Stimulated activated CD4-positive, alpha-beta T cell treated with anti-CD3 and anti-CD28 coated beads, Interleukin-12 subunit alpha, Interleukin-12 subunit beta, amount 100 ng/mL, for 48 hours (primary cell): ENCODE measurements at places on chromosomes 13 and 19.
A peak's percentile ranks its signal among the peaks of the same experiment; 100 is the strongest.

DNA sequence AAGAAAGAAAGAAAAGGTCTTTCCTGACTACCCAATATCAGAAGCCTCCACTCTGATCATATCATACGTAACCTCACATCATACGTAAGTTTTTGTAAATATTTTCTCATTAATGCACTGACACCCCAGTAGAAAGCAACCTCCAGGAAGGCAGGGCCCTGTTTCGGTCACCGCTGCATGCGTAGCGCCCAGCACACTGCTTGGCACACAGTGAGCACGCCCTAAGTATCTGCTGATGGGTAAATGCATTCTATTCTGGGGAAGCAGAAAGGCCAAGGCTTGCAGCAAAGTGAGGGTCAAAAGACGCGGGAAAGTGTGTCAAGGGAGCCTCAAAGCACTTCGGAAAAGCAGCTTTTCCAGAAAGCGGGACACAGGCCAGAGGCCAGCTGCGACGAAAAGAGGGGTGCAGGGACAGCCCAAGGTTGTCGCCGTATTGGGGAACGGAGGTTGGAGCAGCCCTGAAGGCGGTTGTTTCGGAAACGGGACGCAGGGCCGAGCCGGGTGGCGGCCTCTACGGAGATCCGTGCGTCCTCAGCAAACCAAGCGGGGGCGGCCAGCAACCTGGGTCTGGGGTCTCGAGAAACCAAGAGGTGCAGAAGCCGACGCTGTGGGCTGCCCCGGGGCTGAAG, 463 bp downstream of the SUGP1 start:
- no peak for DNase-seq

DNA sequence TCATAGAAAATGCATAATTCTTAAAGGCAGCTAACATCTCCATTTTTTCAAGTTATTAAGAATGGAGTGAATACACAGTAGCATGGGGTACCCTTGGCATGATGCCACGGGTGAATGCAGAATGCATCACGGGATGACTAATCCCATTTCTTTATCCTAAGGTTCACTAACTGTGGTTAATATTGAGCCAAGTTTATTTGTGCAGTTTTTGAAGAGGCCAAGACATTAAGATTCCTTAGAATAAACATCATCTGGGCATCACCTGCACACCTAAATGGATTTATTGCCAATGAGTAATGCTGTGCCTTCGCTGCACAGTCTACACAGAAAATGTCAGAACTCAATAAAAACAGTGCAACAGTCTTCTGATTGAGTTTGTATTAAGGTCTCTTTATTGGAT, 333.1 kb downstream of the GPC6 start:
- DNase-seq: no peak

- peak; percentile 58 for DNase-seq
These were observed 6.7 kb upstream of the ZNF761 start for GRCh38 chr19:53424968-53425597.

GRCh38 chr19:52101866-52102562, 6.4 kb upstream of the ZNF841 start:
- DNase-seq: no peak

GRCh38 chr13:48731957-48732569, 78.3 kb downstream of the CYSLTR2 start:
- DNase-seq: peak; percentile 53

DNA sequence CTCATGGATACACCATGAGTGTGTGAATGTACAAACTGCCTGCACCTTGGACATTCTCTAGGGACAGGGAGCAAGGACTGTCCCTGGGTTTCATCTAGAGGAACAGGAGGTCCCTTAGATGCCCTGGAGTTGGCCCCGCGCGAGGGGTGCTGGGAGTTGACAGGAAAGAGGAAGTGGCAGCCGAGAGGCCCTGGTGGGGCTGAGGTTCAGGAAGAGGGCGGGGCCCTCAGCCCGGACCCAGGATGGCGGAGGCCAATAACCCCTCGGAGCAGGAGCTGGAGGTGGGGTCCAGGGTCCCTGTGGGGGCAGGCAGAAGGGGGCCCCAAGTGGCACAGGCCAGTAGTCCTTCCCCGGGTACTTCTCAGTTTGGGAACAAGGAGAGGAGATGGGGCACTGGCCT, 6.9 kb downstream of the PKN1 start:
- DNase-seq: peak; percentile 76

GRCh38 chr13:33285420-33286124, at the start of gene STARD13:
TSS of gene STARD13 (minus strand) at chr13:33285755. CDS start at chr13:33285638, 117 bp downstream.
- DNase-seq: no peak

- DNase-seq: no peak
These were observed 42.8 kb upstream of the NDUFS7 start for GRCh38 chr19:1340681-1341469.

DNA sequence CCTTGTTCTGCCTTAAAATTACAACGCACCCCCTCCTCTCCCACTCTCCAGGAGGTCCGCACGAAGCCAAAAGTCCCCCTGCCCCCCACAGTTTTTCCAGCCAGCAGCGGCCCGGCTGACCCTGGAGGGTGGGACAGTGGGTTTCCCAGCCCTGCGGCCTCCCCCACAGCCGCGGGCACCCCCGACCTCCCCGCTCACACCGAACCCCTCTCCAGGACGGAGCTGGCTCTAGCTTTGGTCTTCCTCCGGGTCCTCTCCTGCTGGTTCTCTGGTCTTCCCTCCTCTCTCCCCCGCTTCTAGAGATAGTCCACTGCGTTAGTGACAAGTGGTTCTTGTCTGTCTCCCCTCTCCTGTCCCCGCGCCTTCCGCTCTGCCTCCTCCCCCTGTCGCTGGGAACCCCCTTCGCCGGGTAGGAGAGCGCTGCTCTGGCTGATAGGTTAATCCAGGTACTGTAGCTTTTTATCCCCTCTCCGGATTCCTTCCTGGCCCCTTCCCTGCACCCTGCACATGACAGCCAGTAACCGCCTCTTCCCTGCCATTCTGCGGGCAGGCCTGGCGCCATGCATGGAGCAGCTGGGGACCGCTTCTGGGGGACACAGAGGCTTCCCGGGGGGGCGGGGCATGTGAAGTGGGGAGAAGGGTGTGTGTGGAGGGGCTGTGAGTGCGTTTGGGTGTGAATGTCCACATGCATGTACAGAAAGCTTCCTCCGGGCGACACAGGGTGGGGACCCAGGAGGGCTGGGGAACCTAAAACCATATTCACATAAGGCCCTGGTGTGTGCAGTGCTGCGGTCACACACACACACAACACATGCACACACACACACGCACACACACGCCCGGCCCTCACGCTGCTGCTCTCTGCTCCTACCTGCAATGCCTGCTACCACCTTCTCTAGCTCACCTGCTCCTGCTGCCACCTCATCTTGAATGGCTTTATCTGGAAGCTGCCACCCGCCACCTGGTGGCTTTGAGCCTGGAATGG, 17.2 kb downstream of the PRR36 start:
- DNase-seq: no peak

DNA sequence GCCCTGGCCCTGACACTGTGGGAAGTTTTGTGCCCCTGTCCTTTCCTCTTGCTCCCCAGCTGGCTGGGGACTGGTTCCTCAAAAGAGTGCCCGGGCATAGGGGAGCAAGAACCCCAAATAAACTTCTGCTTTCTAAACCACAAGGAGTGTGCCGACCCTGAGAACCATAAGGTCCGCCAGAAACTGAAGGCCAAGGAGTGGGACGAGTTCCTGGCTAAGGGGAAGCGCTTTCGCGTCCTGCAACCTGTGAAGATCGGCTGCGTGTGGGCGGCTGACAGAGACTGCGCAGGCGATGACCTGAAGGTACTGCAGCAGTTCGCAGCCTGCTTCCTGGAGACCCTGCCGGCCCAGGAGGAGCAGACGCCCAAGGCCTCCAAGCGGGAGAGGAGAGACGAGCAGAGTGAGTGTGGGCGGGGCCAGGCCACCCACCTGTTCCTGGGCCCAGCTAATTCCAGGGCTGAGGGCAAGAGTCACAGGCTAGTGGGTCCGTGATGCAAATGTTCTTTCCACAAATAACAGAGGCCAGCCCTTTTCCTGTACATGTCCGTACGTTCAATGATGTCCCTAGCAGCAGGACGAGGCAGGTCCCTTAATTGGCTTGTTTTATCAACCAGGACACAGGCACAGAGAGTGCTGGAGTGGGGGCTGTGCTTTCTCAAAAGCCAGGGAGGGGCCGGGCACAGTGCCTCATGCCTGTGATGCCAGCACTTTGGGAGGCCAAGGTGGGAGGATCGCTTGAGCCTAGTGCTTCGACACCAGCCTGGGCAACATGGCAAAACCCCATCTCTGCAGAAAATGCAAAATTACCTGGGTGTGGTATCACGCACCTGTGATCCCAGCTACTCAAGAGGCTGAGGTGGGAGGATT, 25.6 kb downstream of the UBXN6 start:
- DNase-seq: no peak

- no peak for DNase-seq
These were observed 540.1 kb upstream of the SPRY2 start for GRCh38 chr13:80881034-80881433.

GRCh38 chr13:54852831-54853230, 1824.2 kb downstream of the OLFM4 start:
- DNase-seq: no peak

DNA sequence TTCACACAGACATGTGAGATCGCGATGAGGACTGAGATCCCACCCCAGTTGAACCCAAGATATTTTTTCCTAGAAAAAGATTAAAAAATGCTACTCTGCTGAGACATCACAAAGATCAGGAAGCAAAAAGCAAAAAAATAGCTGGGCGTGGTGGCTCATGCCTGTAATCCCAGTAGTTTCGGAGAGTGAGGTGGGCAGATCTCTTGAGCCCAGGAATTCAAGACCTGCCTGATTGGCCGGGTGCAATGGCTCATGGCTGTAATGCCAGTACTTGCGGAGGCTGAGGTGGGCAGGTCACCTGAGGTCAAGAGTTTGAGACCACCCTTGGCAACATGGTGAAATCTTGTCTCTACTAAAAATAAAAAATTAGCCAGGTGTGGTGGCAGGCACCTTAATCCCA, 1.1 kb downstream of the FUT3 start:
- DNase-seq: no peak

- no peak for DNase-seq
These were observed 4.6 kb downstream of the PPP5C start for GRCh38 chr19:46351241-46352041.

- no peak for DNase-seq
These were observed 29.7 kb downstream of the BTBD2 start for GRCh38 chr19:1985588-1986356.

DNA sequence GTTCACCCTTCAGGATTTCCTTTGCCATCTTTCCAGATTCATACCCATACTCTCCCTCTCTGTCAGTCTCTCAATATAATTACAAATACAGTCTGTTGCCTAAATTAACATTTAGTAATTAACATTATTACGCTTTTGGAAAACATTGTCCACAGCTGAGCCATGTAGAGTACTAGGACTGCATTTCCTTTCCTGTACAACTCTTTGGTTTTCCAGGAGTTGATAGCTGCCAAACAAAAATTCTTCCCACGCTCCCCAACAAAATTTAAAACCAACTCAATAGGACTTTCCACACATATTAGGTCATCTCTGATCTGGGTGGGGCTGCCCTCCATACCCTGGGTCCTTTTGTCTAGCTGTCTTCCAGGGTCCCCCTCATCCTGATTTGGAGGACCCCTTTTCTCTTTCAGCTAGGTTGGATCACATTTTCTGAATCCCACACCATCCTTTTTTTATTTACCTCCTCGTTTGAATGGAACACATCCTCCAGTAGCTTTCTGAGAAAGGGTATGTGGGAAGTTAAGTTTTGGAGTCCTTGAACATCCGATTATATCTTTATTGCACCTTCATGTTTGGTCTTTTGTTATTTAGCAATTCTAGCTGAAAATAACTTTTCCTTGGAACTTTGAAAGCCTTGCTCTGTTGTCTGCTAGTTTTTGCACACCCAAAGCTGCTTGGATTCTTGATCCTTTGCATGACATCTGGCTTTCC, 17.7 kb downstream of the ONECUT3 start:
- DNase-seq: no peak

DNA sequence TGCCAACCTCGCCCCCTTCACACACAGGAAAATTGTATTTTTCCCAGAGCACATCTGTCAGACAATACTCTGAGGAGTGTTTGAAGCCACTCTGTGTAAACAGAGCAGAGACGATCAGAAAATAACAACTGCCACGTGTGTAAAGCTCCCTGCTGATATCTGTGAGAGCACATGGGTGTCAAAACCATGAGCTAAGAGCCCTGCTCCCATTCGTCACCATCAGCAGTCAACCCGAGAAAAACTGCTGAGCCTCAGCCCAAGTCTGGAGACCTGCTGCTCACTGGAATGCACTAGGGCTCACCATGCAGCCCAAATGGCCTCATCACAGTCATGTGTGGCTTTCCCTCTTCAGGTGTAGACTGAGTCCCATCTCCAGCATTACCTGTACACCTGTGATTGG, 304.1 kb downstream of the FGF14 start:
- DNase-seq: no peak

DNA sequence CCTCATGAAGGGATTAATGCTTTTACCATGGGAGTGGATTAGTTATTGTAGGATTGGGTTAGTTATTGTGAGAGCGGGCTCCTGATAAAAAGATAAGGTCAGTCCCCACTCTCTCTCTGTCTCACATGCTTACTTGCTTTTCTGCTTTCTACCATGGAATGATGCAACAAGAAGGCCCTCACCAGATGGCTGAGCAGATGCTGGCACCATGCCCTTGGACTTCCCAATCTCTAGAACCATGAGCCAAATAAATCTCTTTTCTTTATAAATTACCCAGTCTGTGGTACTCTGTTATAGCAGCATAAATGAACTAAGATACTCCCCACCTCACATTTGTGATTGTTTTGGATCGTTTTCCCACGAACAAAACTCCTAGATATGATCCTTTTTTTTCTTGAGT, 353.8 kb downstream of the DNAJC15 start:
- no peak for DNase-seq

DNA sequence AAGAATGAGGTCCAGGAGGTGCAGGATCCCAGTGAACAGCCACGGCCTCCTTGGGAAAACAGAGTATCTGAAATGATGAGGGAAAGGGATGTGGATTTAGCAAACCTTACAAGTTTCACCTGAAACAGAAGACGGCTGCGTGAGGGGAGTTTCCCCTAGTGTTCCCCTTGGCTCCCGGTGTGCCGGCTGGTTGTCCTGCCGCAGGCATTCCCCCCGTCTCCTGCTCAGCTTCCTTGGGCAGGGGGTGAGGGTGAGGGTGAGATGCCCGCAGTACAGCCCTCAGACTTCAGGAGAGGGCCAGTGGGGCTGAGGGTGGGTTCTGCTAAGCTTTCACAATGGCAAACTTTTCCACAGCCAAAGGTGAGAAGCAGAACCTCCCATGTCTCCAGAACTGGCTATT, 201.1 kb upstream of the SOX1 start:
- no peak for DNase-seq

DNA sequence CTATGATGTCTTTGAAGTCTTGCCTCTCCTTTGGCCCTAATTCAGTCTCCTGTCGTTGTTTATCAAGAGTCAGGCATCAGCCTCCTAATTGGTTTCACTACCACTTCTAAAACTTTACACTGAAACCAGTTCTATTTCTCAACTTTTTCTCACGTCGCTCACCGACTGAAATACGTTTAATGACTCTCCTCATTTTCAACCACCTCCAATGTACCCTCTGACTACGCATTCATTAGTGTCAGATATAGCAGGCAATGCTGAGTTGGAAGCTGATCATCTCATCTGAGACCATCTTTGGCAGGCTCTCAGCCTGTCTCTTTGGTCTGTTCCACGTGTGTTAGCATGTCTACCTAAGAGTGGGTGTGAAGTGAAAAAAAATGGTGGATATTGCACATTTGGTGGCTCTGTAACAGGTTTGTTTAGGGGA, 128.1 kb downstream of the KL start:
- no peak for DNase-seq
